Fibroblast of skin of left biceps (primary cell): ENCODE measurements at places on chromosomes 4 and X.

- DNase-seq = peak; percentile 38
Measured at GRCh38 chr4:14168919-14169318, 541.4 kb upstream of the BOD1L1 start.

GRCh38 chrX:54495814-54496516 is at the start of gene FGD1:
Gene FGD1 (minus strand): TSS chrX:54496234. CDS start chrX:54495432, 802 bp downstream.
- no peak for DNase-seq

- DNase-seq = no peak
Measured at GRCh38 chrX:9482408-9482807, 17.6 kb downstream of the TBL1X start.

GRCh38 chr4:7389719-7390118 is 45.0 kb downstream of the PSAPL1 start:
- DNase-seq = no peak

DNA sequence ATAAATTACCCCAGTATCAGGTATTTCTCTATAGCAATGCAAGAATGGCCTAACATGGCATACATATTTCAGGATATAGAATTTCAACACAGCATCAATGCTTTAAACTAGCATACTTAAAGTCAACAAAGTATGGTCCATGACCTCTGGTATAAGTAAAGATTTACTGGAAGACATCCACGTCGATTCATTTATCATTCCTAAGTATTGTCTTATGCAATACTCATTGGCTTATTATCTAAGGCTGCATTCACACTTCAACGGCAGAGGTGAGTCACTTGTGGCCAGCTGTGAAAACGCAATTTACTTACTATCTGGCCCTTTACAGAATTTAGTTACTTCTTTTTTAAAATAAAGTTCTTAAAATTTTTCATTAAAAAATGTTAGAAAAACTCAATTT is 42.6 kb downstream of the ADGRA3 start:
- DNase-seq = peak; percentile 84

- DNase-seq = no peak
Measured at GRCh38 chr4:66628146-66628545, 917.2 kb downstream of the CENPC start.

DNA sequence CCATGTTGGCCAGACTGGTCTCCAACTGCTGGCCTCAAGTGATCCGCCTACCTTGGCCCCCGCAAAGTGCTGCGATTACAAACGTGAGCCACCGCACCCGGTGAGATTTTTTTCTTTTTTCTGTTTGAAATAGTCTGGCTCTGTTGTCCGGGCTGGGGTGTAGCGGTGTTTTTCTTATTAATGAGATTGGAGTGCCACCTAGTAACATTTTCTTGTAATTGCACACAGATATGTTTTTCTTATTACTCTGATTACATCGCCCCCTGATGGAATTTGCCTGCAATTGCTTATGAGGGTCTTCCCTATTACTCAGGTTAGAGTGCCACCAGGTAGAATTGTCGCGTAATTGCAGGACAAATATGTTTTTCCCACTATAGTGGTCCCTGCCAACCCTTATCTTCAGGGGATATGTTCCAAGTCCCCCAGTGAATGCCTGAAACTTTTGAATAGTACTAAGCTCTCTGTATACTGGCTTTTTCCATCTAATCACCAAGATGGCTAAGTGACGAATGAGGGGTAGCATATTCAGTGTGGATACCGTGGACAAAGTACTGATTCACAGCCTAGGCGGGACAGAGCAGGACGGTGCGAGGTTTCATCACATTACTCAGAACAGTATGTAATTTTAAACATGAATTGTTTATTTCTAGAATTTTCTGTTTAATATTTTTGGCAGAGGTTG is 8.6 kb upstream of the PDHA1 start:
- DNase-seq = no peak

GRCh38 chr4:70997036-70997435 is 3.6 kb downstream of the DCK start:
- no peak for DNase-seq

GRCh38 chrX:69505772-69506616 is 1.9 kb downstream of the NALF2 start:
- DNase-seq = no peak
